Stimulated activated CD4-positive, alpha-beta T cell treated with anti-CD3 and anti-CD28 coated beads, TNF-alpha, amount 100 ng/mL, for 48 hours (primary cell): ENCODE measurements at places on chromosomes 16 and 17.

DNA sequence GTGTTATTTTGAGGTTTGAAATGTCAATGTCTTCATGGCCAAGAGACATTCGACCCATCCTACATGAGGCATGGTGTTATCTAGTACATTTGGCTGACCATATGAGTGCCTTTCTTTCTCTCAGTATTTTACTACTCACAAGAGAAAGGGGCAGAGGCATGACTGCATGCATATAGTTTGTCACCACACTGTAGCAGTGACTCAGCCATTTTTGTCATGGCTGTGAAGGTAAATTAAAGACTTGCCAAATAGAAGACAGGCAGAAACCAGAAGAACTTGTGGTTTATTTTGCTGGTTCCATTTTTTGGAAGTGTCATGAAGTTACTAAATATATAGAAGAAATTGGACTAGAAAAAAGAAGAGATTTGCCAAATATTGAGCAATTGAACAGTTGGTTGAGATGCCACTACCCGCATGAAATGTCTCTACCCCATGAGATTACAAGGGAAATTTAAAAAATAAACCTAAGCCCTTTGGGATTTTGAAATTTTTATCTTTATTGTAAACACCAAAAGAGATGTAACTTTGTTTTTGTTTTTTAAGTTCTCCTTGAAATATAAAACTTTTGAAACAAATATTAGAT, 170.3 kb downstream of the CHD9 start:
- no peak for DNase-seq

DNA sequence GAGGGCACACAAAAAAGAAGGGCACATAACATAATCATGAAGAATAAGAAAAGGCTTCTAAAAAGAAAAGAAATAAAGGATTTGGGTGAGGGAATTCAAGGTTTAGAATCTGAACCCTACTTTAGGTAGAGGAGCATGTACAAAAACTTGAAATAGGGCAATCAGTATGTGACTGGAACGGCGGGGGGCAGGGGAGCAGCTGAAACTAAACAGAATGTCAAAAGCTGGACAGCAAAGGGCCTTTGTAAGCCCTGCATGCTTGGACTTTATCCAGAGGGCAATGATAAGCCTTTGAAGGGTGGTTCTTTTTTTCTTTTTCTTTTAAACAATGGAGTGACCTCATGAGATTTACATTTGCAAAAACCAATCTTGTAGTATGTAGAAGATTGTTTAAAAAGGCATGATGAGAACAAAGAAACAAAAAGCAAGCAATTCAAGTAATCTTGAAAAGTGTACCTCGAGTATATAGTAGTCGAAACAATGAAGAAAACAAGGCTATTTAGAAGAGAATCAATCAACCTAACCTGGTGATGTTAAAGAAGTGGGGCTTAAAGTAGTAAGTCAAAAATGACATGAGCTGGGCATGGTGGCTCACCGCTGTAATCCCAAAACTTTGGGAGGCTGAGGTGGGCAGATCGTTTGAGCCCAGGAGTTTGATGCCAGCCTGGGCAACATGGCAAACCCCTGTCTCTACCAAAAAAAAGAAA, 46.7 kb upstream of the ANKFY1 start:
- DNase-seq, result no peak

DNA sequence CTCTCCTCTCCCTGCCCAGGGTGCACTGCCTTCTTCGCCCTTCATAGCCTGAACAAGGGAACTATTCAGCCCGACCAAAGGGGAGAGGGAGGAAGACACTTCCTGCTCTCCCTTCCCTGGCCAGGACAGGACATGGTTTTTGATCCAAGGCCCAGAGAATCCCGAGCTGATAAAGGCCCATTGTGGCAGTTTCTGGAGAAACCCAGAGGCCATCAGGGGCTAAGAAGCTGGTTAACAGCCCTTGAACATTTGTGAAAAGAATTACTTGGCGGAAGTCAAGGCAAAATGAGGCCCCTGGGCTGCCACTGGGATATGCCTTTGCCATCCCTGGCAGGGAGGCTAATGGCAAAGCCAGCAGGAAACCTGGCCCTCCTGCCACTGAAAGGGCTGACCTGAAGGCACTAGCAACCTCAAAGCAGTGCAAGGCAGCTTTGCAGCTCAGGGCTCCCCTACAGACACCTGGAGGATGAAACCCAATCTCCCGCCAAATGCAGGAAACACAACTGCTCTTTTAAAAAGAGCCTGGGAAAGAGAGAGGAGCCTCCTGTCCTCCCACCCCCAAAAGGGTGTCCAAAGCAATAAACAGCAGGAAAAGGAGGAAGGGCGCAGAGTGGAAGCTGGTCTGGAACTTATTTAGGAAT, 12.6 kb downstream of the PHB1 start:
- no peak for DNase-seq

- no peak for DNase-seq
Measured at GRCh38 chr17:77440560-77440981, 299.8 kb downstream of the SEC14L1 start.

GRCh38 chr16:84277244-84277823, 17.3 kb upstream of the WFDC1 start:
- DNase-seq, result peak; percentile 65

DNA sequence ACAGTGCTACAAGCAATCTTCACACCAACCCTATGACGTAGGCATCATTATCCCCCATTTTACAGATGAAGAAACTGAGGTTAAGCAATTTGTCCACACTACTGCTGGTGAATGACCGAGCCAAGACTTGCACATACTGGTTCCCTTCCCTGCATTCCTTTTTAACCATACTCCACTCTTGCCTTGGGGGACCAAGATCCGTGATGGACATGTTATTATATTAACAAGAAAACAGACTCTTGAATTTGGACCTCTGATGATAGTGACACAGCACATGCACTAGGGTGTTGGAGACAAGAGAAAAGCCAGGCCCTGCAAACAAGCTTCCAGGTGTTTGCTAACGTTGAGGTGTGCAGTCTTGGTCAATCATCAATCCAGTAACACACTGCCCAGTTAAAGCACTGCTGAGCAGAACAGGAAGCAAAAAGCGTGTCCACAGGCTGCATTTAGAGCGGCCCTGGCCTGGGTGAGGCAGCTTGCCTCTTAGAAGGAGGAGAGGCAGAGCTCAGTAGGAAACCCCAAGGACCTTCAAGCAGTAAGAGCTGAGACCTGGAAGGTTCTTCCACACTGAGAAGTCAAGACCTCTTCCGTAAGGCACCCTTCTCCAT, 36.7 kb downstream of the HNF1B start:
- DNase-seq, result no peak

GRCh38 chr16:53131050-53131362, 76.2 kb downstream of the CHD9 start:
- no peak for DNase-seq

DNA sequence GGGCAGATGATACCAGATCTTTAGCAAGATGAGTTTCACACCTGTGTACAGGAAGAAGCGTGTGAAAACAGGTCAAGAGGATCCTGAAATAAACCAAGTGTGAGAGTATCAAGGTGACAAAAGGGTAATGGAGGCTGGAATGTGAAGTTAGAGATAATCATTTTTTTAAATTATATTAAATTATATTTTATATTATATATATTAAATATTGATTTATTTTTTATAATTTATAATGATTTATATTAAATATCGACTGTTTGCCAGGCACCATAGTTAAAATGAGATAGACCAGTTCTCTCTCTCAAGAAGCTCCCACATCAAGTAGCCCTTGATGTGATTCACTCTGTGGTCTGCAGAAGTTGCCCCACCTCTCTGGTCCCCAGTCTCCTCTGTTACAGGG, 360.2 kb upstream of the HSBP1 start:
- DNase-seq, result no peak

DNA sequence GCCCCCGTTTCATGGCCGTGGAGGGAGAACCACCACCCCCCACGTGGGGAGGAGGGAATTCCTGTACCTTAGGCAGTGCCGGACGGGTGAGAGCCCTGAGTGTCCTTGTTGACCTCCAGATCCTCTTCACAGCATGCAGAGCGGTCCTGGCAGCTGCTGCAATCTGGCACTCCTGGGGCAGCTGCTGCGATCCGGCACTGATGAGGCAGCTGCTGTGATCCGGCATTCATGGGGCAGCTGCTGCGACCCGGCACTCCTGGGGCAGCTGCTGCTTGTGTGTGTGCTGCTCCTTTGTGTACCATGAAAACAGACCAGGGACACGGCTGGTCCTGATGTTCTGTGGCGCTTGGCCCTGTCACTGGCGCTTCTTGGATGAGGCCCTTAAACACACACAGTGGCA, 12.8 kb downstream of the ZNF778 start:
- no peak for DNase-seq

DNA sequence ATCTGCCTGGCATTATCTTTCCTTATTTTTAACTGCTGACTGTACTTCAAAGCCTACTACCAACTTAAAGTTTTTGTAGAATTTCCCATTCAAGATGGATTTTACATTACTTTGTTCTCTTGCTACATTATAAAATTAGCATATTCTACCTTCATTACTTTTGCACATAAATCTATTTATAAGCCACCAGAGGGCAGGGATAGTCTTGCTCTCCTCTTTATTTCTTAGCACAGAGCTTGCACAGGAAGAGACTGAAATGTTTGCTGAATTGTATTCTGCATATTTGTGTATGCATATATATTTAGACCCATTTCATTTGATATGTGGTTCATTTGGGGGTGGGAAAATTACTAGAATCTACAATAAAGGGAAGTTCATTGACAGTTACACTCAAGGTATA, 108.0 kb downstream of the SKAP1 start:
- DNase-seq, result no peak

DNA sequence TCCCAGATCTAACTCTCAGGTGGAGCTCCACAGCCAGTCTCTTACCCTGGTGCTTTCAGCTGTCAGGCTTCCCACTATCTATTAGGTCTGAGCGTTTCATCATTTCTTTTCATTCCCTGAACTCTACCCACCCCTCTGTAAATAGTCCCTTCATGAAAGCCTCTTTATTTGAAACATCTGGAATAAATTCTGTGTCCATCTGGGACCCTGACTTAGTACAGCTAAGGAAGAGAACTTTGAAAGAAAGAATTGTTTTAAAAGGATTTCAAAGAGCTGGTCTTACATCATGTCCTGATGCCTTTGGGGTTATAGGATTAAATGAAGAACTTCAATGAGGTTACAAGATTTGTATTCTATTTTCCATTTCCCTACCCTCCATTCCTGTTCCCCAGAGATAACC, 388.5 kb upstream of the CA10 start:
- DNase-seq, result no peak

GRCh38 chr17:31392002-31392855, 754 bp downstream of the RAB11FIP4 start:
- no peak for DNase-seq

GRCh38 chr17:79425686-79426085, 185.2 kb downstream of the RBFOX3 start:
- DNase-seq, result no peak

DNA sequence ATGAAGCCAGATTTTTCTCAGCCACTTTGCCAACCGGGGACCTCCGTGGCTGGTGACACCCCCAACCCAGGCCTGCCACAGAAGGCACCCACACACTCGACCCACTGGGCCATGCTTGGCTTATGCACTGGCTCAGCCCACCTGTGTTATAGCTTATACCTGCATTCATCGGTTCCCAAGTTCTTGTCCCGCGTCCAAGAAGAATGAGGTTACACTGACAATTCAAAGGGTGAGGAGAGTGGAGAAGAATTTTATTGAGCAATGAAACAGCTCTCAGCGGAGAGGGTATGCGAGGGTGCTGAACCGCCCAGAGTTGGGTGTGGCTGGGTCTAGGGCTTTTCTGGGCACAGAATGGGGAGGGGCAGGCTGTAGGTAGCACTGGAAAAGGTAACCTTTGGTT, 22.2 kb upstream of the CDH15 start:
- no peak for DNase-seq

- DNase-seq, result peak; percentile 73
Measured at GRCh38 chr17:2259769-2260536, 43.6 kb downstream of the SMG6 start.

DNA sequence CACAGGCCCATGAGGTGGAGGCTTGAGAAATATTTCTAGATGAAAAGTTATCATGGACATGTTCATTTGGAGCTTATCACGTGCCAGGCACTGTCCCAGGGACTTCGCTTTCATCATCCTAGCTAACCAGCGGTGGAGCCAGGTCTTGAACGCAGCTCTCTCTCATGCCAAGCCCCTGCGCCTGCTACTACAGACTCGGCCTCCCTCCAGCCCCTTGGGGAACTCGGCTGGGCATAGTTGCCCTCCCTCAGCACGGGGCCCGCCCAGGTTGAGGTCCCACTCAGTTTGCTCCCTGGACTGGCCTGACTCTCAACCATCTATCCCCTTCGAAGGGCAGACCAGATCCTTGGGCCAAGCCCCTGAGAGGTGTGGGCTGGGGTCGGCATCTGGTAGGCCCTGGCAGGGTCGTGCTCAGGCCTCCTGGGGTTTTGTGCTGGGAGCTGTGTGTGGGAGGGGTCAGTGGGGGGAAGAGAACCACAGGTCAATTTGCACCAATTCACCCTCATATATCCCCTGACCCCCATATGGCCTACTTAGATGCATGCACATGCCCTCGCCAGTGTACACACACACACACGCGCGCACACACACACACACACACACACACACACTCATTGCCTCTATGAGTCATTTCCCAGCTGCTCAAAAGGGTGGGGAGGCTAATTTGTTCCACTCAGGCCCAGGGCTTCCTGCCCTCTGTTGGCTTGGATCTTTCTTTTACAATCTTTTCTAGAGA, 12.1 kb upstream of the SCN4A start:
- DNase-seq, result peak; percentile 64

DNA sequence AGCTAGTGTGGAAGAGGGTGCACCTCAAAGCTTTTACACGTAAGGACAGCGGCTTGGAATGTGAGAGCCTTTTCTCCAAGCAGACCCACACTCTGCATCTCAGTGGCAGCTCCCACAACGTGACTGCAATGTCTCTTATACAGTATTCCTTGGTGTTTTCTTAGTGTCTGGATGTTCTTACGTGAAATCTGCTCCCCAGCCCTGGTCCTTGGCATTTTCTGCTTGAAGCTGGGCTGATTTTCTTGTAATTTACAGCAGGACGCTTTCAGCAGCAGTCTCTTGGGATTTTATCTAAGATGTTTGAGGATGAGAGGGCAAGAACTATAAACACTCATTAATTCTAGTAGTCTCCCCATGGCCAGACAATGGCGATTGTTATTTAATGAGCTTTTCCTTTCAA, 12.1 kb upstream of the POLR3E start:
- DNase-seq, result no peak

GRCh38 chr17:50461550-50462132, 7.0 kb downstream of the CHAD start:
- no peak for DNase-seq

DNA sequence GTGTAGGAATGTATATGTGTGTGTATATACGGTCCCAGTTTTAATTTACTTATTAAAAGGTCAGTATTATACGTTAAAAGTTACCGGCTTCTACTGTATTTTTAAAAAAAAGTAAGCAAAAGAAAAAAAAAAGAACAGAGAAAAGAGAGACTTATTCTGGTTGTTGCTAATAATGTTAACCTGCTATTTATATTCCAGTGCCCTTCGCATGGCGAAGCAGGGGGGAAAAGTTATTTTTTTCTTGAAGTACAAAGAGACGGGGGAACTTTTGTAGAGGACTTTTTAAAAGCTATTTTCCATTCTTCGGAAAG, 1.6 kb downstream of the NOG start:
- no peak for DNase-seq
